ENCODE measurements at places on chromosomes 3 and 15.

DNA sequence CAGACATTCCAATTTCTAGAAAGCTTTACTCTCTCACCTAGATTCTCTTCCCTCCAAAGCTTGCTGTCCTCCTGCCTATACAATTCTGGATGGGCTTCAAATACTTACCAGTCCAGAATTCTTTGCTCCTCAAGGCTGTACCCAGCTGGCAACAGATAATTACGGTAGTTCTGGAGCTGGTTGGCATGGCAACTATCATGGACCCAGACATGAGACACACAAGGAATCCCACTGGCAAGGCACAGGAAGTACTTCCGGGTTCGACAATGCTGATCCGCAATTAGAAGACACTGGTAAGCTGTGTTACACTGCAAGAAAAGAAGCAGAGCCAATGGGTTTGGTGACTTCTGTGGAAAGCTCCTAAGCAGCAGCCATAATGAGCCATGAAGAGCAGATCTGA lies 37.9 kb downstream of the TUBGCP4 start:
- DNase-seq = no peak

- no peak for DNase-seq
These were observed 5.8 kb downstream of the NLGN1 start for GRCh38 chr3:173403376-173403775.

GRCh38 chr3:9448643-9449042 lies 51.2 kb downstream of the SETD5 start:
- DNase-seq = no peak

- DNase-seq = no peak
These were observed 8.9 kb upstream of the ARHGEF26 start for GRCh38 chr3:154112146-154112852.

- DNase-seq = no peak
These were observed 149.9 kb downstream of the NEK10 start for GRCh38 chr3:27219127-27219845.

DNA sequence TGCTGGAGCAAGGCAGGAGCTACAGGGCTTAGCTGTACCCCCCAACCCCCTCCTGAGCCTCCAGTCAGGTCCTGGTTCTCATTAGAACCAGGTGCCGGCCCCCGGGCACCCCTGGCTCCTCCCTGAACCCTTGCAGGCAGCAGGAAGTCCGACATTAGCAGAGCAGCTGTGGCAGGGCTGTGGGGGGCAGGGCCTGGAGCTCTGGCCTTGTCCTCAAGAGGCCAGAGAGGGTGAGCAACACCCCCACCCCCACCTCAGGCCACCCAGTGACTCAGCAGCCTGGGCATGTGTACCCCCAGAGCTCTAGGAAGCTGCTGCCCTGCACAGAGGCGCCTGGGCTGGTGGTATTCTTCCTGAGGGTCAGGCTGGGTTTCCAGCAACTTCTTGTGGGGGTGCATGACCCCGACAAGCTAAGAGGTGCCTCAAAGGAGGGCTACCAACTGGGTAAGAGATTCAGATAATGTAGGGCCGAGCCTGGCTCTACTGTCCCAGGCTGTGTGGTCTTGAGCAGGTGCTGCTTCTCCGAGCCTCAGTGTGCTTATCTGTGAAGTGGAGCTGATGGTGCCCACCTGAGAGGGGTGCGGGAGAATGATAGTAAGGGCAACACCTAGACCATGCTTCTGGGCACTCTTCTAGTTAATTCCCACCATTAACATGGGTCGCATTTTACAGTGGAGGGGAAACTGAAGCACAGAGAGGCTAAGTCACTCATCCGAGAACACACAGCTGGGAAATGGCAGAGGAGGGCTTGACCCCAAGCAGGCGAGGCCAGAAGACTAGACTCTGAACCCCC lies 16.0 kb downstream of the H1-8 start:
- no peak for DNase-seq

GRCh38 chr3:30401971-30402370 lies 204.4 kb upstream of the TGFBR2 start:
- no peak for DNase-seq

- no peak for DNase-seq
These were observed 5.0 kb upstream of the PAQR9 start for GRCh38 chr3:142968319-142969025.

- no peak for DNase-seq
These were observed 34.6 kb downstream of the ROPN1B start for GRCh38 chr3:126003447-126004190.

GRCh38 chr3:196650740-196651311 lies 11.3 kb downstream of the NRROS start:
- DNase-seq = no peak

- no peak for DNase-seq
These were observed 42.9 kb downstream of the TPRG1 start for GRCh38 chr3:189214651-189215050.

- DNase-seq = no peak
These were observed 265.6 kb downstream of the FOXP1 start for GRCh38 chr3:71317749-71318457.

GRCh38 chr15:94602754-94603470 lies 371.6 kb downstream of the MCTP2 start:
- DNase-seq = no peak

Measured in activated T-helper 1 cell treated with anti-CD3 and anti-CD28 coated beads, Interleukin-2, amount 50 U/mL, for 16 hours (primary cell).